Activated effector memory CD4-positive, alpha-beta T cell treated with Interleukin-2 at 50 U/mL for 16 hours (primary cell): ENCODE measurements at places on chromosomes 4 and X.

- DNase-seq = no peak
Observed at GRCh38 chr4:71564775-71565174, 219.1 kb downstream of the GC start.

DNA sequence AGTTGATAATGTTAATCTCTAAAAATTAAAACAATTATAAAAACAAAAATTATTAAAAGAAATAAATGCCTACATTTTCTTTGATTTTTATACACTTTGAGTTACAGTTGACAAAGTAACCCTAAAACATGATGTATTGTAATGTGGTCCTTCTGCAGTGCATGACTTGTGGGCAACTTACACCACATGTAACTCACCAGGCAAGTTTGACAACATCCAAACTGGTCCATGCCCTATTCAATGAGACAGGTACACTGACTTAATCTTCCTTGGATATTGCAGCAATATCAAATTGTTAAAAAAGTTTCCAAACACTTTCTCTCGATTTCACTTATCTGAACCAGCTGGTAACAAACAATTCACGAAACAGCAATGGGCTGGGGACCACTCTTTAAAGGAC, 81.5 kb downstream of the FTHL17 start:
- DNase-seq = no peak

DNA sequence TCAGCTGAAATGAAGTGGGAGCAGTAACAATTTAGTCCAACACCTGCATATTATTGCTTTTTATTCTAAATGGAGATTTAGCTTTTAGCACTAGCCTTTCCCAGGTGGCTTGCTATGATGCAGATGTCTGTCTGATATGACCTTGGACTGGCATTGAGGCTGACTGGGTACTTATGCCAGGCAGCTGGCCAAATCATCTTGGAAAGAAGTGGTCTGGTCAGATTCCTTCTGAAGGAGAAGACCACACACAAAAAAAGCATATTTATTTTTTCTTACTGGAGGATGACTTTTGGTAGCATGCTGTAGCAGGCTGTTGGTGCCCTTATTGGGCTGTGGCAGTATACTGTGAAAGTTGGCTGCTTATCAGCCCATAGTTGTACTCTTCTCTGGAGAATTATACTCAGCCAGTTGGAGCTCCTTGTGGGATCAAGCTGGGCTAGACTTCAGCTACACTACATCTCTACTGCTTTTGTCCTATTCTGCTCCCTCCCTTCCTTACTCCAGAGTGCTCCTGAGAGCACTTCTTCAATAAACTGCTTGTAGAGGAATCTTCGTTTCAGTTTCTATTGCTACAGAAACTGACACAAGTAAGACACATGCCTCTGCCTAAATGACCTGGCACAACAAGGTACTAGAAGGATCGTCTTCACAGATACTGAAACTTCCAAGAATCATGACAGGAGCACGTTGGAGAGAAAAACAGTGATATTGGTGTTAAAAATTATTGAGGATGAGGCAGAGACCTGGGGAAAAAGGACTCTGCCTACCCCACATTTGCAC, 196.8 kb upstream of the RPS6KA3 start:
- no peak for DNase-seq

DNA sequence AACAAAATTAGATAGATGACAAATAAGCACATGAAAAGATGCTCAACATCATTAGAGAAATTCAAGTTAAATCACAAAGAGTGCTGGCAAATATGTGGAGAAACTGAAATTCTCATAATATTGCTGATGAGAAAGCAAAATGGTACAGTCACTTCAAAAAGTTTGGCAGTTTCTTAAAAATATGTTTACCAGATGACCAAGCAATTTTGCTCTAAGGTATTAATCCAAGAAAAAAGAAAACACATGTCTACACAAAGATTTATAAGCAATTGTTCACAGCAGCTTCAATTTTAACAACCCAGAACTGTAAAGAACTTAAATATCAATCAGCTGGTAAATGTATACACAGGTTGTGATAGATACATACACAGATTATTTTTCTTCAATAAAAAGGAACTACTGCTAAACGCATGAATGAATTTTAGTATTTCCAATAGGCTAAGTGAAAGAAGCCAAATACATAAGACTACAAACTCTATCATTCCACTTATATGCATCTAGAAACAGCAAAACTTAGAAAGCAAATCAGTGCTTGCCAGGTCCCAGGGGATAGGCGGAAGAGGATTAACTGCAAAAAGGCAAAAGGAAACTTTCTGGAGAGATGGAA, 11.7 kb downstream of the OTUD4 start:
- DNase-seq = no peak

GRCh38 chr4:158005021-158005420, 167.8 kb downstream of the GASK1B start:
- DNase-seq = no peak

DNA sequence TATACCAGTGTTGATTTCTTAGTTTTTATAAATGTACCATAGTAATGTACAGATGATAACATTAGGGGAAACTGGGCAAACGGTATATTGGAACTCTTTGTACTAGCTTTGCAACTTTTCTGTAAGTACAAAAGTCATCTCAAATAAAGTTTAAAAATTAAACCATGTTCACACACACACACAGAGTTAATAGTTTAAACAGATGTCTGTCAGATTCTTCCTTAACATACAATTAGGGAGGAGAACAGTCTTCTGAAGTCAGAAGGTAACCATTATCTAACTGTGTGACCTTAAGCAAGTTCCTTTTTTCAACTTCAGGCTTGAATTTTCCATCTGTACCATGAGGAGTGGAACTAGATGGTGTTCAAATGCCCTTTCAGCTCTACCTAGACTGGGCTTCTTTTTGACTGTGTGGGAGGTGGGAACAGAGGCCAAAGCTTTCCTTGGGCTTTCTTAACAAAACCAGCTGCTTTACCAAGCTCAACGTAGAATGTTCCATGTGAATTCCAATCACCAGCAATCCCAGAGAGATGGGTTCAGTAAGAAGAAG, 127.8 kb downstream of the NEXMIF start:
- DNase-seq = no peak
